MM.1S (cell line): ENCODE measurements at places on chromosomes 13 and 19.
A peak's percentile ranks its signal among the peaks of the same experiment; 100 is the strongest.

DNA sequence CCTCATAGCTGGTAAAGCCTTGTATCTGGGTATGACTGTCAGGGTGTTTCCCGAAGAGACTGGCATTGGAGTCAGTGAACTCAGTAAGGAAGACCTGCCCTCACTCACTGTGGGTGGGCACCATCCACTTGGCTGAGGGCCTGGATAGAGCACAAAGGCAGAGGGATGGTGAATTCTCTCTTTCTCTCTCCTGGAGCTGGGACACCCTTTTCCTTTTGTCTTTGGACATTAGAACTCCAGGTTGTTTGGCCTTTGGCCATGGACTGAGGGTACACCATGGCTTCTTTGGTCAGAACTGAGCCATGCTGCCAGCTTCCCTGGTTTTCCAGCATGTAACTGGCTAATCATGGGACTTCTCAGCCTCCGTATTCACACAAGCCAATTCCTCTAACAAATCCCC lies 4.6 kb upstream of the CEACAM1 start:
- no peak overlapping the region for H3K4me3 ChIP-seq
- no peak overlapping the region for H3K27ac ChIP-seq
- H3K4me1 ChIP-seq = peaks cover 13% of the 10 kb centered on the region
- no peak for DNase-seq

GRCh38 chr19:16571822-16572331 lies 338 bp downstream of the SLC35E1 start:
- H3K27ac ChIP-seq = peak overlapping the region; percentile 43; the same call in 1 of the 2 replicates
- peaks cover 20% of the 10 kb centered on the region for H3K4me1 ChIP-seq
- H3K4me3 ChIP-seq = peak overlapping the region; percentile 89
- DNase-seq = peak; percentile 55
- peaks cover 3% of the 10 kb centered on the region; the same call in 1 of the 2 replicates for H3K36me3 ChIP-seq
- no peaks in the 10 kb centered on the region for H3K27me3 ChIP-seq

- H3K36me3 ChIP-seq = no peaks in the 10 kb centered on the region
- no peak for DNase-seq
- no peaks in the 10 kb centered on the region for H3K27me3 ChIP-seq
- no peaks in the 10 kb centered on the region for H3K4me1 ChIP-seq
These were observed 429.3 kb downstream of the DIAPH3 start for GRCh38 chr13:59734393-59734792.

GRCh38 chr19:16349551-16350152 lies 25.0 kb downstream of the KLF2 start:
- no peaks in the 10 kb centered on the region for H3K36me3 ChIP-seq
- no peak for DNase-seq
- H3K27me3 ChIP-seq = no peaks in the 10 kb centered on the region
- H3K4me1 ChIP-seq = peaks cover 8% of the 10 kb centered on the region; the same call in 1 of the 2 replicates
- H3K4me3 ChIP-seq = no peak overlapping the region

GRCh38 chr19:47445937-47446402 lies 25.7 kb downstream of the SLC8A2 start:
- H3K27ac ChIP-seq = no peak overlapping the region
- no peaks in the 10 kb centered on the region for H3K36me3 ChIP-seq
- H3K4me1 ChIP-seq = no peaks in the 10 kb centered on the region

DNA sequence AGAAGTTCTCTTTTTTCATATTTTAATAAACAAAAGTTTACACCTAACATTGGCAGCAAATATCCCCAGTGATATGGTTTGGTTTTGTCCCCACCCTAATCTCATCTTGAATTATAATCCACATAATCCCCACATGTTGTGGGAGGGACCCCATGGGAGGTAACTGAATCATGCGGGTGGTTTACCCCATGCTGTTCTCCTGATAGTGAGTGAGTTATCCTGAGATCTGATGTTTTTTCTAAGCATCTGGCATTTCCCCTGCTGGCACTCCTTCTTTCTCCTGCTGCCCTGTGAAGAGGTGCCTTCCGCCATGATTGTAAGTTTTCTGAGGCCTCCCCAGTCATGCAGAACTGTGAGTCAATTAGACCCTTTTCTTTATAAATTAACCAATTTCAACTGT lies 214.7 kb downstream of the SLITRK1 start:
- H3K4me1 ChIP-seq = no peaks in the 10 kb centered on the region
- H3K36me3 ChIP-seq = no peaks in the 10 kb centered on the region
- H3K4me3 ChIP-seq = no peak overlapping the region
- no peak overlapping the region for H3K27ac ChIP-seq

- no peak overlapping the region for H3K4me3 ChIP-seq
- no peaks in the 10 kb centered on the region for H3K4me1 ChIP-seq
These were observed 76.6 kb upstream of the SPATA13 start for GRCh38 chr13:24083722-24084421.

GRCh38 chr19:38420935-38421334 lies 5.1 kb downstream of the RASGRP4 start:
- H3K36me3 ChIP-seq = no peaks in the 10 kb centered on the region
- H3K27me3 ChIP-seq = peaks cover 60% of the 10 kb centered on the region
- no peak overlapping the region for H3K27ac ChIP-seq
- H3K4me1 ChIP-seq = no peaks in the 10 kb centered on the region
- DNase-seq = no peak

DNA sequence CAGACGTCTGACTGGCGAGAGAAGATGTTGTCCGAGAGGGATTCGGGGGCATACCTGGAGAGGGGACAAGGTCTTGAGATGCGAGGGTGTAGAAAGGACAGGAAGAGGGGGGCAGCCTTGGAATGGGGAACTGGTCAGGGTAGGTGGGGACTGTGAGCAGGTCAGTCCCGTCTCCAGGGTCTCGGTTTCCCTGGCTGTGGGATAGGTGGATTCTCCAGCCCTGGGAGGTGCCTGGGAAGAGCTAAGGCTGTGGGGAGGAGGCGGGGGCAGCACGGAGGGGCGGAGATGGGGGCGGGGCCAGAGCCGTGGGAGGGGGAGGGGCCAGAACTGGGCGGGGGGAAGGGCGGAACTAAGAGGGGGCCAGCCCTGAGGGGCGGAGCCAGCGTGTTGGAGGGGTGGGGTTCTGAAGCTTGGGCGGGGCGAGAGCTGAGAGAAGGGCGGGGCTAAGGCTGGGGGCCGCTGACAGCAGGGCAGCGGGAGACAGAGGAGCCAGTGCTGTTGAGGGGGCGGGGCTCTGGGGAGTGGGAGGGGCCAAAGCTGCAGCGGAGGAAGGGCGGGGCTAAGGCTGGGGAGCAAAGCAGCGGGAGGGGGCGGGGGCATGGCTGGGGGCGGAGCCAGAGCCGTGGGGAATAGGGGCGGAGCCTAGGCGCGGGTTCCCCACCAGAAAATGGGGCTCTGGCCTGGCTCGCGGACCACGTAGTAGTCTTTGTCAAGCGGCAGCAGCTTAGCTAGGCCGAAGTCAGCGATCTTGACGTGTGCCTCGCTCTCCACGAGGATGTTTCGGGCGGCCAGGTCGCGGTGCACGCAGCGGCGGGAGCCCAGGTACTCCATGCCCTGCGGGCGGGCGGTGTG lies 9.5 kb upstream of the INSL3 start:
- no peaks in the 10 kb centered on the region for H3K4me1 ChIP-seq
- no peaks in the 10 kb centered on the region for H3K27me3 ChIP-seq
- H3K36me3 ChIP-seq = no peaks in the 10 kb centered on the region
- DNase-seq = no peak

GRCh38 chr19:40103600-40103999 lies 12.9 kb upstream of the ZNF780A start:
- no peak overlapping the region for H3K27ac ChIP-seq
- no peaks in the 10 kb centered on the region for H3K36me3 ChIP-seq
- no peaks in the 10 kb centered on the region for H3K4me1 ChIP-seq
- no peak for DNase-seq
- H3K4me3 ChIP-seq = no peak overlapping the region

GRCh38 chr13:79645569-79645968 lies 164.6 kb downstream of the NDFIP2 start:
- no peak overlapping the region for H3K27ac ChIP-seq
- no peaks in the 10 kb centered on the region for H3K27me3 ChIP-seq
- H3K4me1 ChIP-seq = no peaks in the 10 kb centered on the region
- no peak overlapping the region for H3K4me3 ChIP-seq

DNA sequence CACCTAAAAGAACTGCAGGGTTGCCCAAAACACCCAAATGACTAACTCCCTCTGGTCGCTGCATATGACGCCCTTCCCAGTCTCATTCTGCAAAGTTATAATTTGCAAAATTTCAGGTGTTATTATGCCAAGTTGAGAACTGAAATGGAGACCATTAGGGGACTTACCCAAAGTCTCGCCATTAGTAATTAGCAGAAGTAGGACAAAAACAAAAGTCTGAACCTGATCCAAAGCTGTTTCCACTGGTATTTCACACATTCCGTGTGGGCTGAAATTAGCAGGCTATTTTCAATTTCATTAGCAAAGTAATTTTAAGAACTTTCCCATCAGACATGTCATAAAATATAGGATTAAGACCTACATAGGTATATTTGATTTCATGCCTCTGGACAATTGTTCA lies 6.8 kb downstream of the RUBCNL start:
- DNase-seq = no peak
- peaks cover 11% of the 10 kb centered on the region for H3K4me1 ChIP-seq

DNA sequence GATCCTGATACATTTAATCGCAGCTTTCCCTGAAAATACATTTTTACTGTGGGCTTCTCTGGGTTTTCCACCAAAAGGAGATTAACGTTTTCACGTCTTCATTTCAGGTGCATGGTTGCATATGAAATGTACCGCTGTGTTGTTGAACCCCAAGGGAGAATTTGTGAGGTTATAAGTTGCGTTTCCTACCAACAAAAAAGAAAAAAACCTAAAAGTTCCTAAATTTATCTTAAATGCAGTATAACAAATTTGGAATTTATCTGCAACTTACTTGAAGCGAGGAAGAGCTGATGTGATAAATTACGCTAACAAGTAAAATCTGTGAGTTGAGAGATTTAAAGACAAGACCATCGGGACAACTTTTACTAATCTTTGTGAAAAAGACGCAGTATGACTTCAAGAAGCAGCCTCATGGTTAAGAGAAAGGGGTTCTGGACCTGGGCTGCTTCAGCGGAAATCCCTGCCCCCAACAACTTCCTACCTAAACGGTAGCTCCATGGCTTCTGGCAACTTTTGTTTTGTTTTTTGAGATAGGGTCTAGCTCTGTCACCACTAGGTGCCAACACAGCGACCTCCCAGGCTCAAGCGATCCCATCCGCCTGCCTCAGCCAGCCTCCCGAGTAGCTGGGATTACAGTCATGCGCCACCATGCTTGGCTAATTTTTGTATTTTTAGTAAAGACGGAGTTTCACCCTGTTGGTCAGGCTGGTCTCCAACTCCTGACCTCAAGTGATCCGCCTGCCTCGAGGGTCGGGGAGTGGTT lies 958 bp upstream of the OBI1 start:
- H3K4me3 ChIP-seq = peak overlapping the region; percentile 99
- H3K4me1 ChIP-seq = peaks cover 13% of the 10 kb centered on the region
- DNase-seq = no peak

- H3K36me3 ChIP-seq = no peaks in the 10 kb centered on the region
- H3K27ac ChIP-seq = no peak overlapping the region
- DNase-seq = no peak
- no peak overlapping the region for H3K4me3 ChIP-seq
- no peaks in the 10 kb centered on the region for H3K4me1 ChIP-seq
- H3K27me3 ChIP-seq = no peaks in the 10 kb centered on the region
These were observed 201.2 kb downstream of the LHFPL6 start for GRCh38 chr13:39401756-39402155.

- no peak overlapping the region for H3K27ac ChIP-seq
- peaks cover 5% of the 10 kb centered on the region; the same call in 1 of the 2 replicates for H3K4me1 ChIP-seq
These were observed 53.4 kb downstream of the TSSK6 start for GRCh38 chr19:19461671-19462622.

- H3K27me3 ChIP-seq = no peaks in the 10 kb centered on the region
- no peaks in the 10 kb centered on the region for H3K36me3 ChIP-seq
- H3K4me1 ChIP-seq = no peaks in the 10 kb centered on the region
These were observed 48.9 kb upstream of the TNFSF11 start for GRCh38 chr13:42525035-42525504.

DNA sequence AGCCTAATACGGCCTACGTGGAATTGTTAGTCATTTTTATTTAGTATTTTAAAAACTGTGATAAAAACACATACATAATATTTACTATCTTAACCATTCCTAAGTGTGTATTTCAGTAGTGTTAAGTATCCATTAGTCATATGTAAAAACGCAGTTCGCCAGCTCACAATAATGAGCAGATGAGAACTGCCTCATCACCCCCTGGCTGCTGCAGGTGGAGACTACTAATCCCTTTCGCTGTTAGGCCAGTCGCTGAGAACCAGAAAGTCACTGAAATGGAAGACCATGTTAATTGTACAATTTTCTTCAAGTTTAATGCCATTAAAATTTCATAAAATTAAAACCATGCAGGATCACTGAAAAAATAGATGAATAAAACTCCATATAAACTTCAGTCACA lies 1.6 kb downstream of the ESD start:
- H3K27ac ChIP-seq = no peak overlapping the region
- no peaks in the 10 kb centered on the region for H3K36me3 ChIP-seq
- no peaks in the 10 kb centered on the region for H3K4me1 ChIP-seq
- H3K4me3 ChIP-seq = no peak overlapping the region
- H3K27me3 ChIP-seq = no peaks in the 10 kb centered on the region

DNA sequence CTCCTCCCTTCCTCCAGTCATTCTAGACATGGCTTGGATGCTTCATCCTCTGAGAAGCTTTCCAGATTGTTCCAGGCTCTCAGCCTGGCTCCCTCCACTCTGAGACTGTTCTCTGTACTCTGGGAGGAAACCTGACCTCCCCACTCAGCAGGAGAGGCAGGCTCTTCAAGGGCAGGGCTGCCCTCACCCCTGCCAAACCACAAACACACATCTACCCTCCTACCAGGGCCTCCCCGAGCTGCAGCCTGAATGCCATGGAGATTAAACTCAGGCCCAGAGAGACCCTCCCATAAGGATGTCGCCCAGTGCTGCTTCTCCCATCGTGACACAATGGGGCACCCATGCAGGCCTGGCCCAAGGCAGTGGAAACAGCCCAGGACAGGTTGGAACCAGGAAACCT lies 16.2 kb downstream of the NUMBL start:
- H3K27me3 ChIP-seq = no peaks in the 10 kb centered on the region
- no peak overlapping the region for H3K27ac ChIP-seq
- H3K4me3 ChIP-seq = no peak overlapping the region

- H3K27me3 ChIP-seq = peaks cover 9% of the 10 kb centered on the region; the same call in 1 of the 2 replicates
- H3K4me1 ChIP-seq = peaks cover 11% of the 10 kb centered on the region
- no peak overlapping the region for H3K27ac ChIP-seq
- H3K4me3 ChIP-seq = peak overlapping the region; percentile 93
- no peak for DNase-seq
- no peaks in the 10 kb centered on the region for H3K36me3 ChIP-seq
These were observed 757 bp downstream of the CCDC124 start for GRCh38 chr19:17933414-17934129.

GRCh38 chr13:79393564-79394249 lies 12.3 kb downstream of the RBM26 start:
- peak overlapping the region; percentile 23; the same call in 1 of the 2 replicates for H3K27ac ChIP-seq
- peaks cover 17% of the 10 kb centered on the region for H3K4me1 ChIP-seq
- peaks cover 22% of the 10 kb centered on the region; the same call in 1 of the 2 replicates for H3K36me3 ChIP-seq
- peak; percentile 51 for DNase-seq

DNA sequence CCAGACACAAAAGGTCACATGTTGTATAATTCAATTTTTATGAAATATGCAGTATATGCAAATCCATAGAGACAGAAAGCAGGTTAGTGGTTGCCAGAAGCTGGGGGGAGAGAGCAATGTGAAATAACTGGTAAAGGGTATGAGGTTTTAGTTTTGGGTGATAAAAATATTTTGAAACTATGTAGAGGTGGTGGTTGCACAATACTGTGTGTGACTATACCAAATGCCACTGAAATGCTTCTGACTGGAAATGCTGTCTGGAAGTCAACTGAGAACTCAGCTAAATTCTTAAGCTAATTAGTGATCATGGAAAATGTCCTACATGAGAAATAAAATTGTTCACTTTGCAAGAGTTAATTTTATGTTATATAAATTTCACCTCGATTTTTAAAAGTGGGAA lies 65.3 kb upstream of the RXFP2 start:
- no peak for DNase-seq
- no peak overlapping the region for H3K4me3 ChIP-seq
- H3K36me3 ChIP-seq = no peaks in the 10 kb centered on the region
